ENCODE measurements at places on chromosomes 11 and 22.
A peak's percentile ranks its signal among the peaks of the same experiment; 100 is the strongest.

GRCh38 chr22:21753374-21754111 lies 17.9 kb upstream of the YPEL1 start:
- DNase-seq: no peak

GRCh38 chr22:45769569-45770210 lies 98.1 kb downstream of the ATXN10 start:
- no peak for DNase-seq

GRCh38 chr11:95346265-95346664 lies 115.3 kb upstream of the SESN3 start:
- DNase-seq: no peak

- DNase-seq: no peak
Measured at GRCh38 chr11:34893416-34893815, 22.8 kb downstream of the APIP start.

GRCh38 chr22:42202669-42203068 lies 67.8 kb downstream of the TCF20 start:
- DNase-seq: peak; percentile 70

- DNase-seq: no peak
Measured at GRCh38 chr22:46829941-46830715, 67.7 kb downstream of the TBC1D22A start.

- no peak for DNase-seq
Measured at GRCh38 chr11:35814720-35815305, 129.0 kb upstream of the LDLRAD3 start.

DNA sequence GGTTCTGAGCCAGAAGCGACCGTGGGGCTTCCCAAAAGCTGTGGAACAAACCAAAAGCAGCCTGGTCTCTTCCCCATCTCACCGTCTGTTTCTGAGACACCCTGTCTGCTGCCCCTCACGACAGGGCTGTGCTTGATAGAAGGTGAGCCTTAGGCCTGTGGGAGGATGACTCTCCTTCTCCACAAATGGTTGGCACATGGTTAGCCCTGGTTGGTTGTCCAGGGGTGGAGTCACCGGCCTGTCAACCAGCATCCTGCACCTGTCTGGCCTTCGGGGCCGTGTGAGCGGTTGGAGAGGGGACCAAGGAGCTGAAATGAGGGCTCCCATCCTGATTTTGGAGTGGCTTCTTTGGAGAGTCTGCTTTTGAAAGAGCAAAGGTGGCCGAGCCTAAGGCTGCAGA lies 135.3 kb downstream of the PKNOX2 start:
- DNase-seq: no peak
